NCI-H1436 treated with DMSO at 0.1 percent for 48 hours (cell line): ENCODE measurements at places on chromosomes 1 and 21.

GRCh38 chr1:51280321-51280978 lies 44.4 kb downstream of the RNF11 start:
- DNase-seq, result no peak

DNA sequence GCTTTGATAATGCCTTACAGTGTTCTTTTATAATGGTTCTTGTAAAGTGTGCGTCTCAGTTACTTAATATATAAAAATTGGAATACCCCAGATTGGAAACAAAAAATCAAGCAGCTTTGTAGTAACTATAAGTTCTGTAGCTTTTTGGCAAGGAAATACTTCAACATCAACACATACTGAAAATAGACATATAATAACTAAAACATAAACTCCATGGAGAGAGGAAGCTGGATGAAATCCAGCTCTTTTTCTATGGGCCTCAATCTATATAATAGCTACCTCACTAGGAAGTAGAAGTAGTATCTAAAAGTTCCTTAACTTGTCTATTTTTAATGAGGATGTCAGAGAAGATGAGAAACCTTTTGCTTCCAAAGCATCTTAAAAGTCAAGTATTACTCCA lies 313.3 kb upstream of the NFIA start:
- no peak for DNase-seq

GRCh38 chr1:174775621-174776020 lies 224.1 kb upstream of the CACYBP start:
- no peak for DNase-seq

GRCh38 chr1:184002071-184002470 lies 35.5 kb downstream of the COLGALT2 start:
- no peak for DNase-seq

- DNase-seq, result no peak
These were observed 20.3 kb downstream of the SUSD4 start for GRCh38 chr1:223343692-223344091.

DNA sequence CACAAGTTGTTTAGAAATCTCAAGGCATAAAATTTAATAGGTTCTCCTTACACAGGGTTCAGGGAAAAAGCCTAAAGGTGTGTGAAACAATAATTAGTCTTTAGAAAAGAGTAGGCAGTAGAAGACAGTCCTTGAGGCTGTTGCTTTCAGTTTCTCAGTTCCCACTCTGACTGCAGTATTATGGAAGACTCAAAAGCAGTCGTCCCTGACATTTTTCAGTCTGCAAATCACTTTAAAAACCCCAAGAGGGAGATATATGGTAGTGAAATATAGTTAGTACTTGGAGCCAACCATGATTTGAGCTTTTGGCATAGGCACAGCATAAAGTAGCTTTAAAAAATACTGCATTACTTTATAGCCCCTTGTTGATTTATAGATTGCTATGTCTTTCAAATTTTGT lies 299.7 kb downstream of the OLFM3 start:
- no peak for DNase-seq

GRCh38 chr1:67677930-67678329 lies 7.1 kb upstream of the GADD45A start:
- no peak for DNase-seq
